SIG-M5 (cell line): ENCODE measurements at places on chromosomes 4 and X.

GRCh38 chr4:54937501-54937900 is 187.9 kb downstream of the KDR start:
- no peak for DNase-seq

GRCh38 chrX:68363984-68364383 is 69.3 kb downstream of the OPHN1 start:
- no peak for DNase-seq

DNA sequence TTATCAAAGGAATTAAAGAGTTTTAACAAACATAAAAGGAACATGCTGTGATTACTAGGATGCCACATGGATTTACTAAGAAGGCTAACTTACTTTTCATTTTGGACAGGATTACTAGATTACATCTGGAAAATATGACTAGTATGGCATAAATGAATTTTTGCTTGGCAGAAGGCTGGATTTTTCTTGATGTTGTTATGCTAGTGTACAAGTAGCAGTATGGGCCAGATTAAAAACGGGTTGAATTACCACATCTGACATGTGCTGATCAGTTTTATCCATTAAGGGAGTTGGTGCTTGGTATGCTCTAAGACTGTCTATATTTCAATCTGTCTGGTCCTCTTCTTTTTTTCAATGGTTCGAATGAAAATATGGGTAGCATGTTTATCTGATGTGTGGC is 70.5 kb downstream of the JADE1 start:
- no peak for DNase-seq

- no peak for DNase-seq
Observed at GRCh38 chr4:151627491-151627890, 133.3 kb downstream of the GATB start.

DNA sequence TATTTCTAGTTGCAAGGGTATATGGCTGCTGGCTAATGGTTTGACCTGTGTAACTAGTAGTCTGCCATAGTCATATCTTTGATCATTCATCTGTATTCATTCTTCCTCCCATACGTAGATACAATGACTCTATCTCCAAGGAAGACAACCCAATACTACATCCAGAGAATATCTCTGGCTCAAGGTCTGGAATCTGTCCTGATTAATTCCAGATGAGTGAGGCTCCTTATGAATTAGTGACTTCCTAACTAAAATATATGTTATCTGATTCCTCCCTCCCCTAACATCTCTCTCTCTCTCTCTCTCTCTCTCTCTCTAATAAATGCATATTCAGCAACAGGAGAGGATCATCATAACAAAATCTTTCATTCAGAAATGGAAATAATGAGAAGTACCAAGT is 641.5 kb downstream of the FAT4 start:
- no peak for DNase-seq

DNA sequence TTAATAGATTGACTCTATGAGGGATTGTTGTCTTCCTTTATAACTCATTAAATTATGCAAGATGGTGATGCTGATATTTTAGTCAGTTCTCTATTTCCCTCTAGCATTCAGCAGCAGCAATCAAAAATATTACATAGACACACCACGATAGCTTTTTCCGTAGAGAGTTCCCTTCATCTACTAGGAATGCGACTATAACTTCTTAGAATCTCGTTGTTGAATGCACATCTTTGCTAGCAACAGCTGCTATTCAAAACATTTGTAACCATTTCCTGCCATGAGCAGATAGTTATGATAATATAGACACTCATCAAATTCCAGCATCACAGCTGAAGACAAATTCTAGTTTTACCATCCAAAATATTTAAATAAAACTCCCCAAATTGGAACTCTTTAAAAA is 147.4 kb upstream of the FGF13 start:
- DNase-seq: no peak

DNA sequence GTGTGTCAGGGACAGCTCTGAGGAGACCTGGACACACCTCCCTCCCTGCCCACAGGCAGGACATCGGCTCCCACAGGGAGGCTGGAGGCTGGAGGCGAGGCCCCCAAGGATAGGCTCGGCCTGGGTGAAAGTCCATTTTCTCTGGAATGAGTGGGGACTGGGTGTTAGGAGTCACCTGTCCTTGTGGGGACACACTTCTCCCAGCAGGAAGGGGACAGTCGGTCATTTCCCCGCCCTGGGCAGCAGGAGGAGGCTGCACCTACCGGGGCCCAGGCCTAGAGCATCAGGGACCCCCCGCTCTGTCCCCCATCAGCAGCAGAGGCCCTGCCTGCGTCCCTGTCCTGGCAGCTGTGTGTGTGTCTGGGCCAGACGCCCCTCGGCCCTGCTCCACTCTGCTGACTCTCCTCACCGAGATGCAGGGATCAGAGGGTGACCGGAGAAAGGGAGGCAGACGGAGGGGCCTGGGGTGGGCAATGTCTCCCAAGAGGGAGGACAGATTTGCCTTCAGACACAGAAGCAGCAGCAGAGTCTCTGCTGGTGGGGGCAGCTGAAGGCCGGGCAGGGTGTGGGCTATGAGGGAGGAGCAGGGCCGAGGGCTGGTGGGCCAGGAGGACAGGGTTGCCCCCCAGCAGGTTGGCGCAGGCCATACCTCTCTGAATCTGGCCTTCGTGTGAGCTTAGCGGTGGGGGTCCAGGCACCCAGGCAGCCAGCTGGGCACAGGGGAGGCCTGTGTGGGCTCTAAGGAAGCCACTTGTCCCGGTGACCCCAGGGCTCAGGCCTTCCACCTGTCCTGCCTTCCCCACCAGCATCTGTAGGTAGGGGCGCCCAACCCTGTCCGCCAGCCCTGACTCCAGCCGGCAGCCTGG is 125.7 kb upstream of the NKX1-1 start:
- DNase-seq: no peak

DNA sequence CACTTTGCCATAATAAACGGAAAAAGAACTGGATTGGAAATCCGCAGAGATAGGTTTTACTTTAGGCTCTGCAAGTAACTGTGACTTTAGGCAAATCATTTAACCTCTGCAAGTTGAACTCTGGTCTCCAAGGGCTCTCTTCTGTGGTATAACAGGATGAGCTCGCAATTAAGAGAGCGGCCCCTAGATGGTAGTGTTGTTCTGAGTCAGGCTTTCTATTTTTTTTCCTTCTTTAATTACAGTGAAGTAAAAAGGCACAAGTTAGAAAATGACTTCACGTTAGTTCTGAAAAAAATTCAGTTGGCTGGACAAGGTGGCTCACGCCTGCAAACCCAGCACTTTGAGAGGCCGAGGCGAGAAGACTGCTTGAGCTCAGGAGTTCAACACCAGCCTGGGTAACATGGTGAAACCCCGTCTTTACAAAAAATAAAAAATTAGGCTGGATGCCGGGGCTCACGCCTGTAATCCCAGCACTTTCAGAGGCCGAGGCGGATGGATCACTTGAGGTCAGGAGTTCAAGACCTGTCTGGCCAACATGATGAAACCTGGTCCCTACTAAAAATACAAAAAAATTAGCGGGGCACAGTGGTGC is 18.0 kb downstream of the RPS3A start:
- DNase-seq: no peak

DNA sequence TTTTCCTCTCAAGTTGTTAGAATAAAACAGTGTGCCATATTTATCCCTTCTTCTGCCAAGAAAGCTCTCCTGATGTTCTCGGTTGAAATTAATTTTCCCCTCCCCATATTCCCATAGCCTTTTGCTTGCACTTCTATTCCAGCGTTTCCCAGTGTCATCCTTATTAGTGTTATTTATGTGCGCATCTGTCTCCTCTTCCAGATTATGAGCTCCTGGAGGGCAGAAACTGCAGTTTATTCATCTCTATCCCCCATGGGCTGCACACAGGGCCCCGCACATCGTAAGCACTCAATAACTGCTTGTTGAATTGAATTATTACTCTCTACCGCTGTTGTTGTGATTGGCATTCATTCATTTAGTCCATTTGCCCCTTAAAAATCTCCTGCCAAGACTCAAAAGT is 149.4 kb downstream of the SOX3 start:
- no peak for DNase-seq

GRCh38 chrX:132023896-132024386 is 839 bp downstream of the STK26 start:
- peak; percentile 28 for DNase-seq

DNA sequence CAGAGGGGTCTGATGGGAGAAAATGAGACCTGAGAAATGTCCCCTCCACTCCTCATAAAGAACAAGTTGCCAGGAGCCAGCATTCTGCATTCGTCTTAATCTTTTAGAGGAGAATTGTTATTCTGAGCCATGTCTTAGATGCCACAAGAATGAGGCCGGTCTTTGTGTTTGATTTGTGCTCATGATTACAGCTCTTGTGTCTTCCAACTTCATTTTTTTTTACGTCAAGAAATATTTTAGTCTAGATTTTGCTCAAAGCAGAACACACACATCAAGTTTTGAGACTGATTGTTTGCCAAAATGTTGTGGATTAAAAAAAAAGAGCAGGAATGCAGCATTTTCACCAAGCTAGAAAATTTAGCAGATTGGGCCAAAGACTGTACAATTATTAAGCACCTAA is 130.6 kb upstream of the PITX2 start:
- DNase-seq: no peak

- no peak for DNase-seq
Observed at GRCh38 chr4:8205241-8205707, 6.2 kb downstream of the SH3TC1 start.

GRCh38 chr4:32909736-32910135 is 2189.6 kb downstream of the PCDH7 start:
- no peak for DNase-seq

- no peak for DNase-seq
Observed at GRCh38 chrX:155959018-155959587, 38.4 kb upstream of the IL9R start.

DNA sequence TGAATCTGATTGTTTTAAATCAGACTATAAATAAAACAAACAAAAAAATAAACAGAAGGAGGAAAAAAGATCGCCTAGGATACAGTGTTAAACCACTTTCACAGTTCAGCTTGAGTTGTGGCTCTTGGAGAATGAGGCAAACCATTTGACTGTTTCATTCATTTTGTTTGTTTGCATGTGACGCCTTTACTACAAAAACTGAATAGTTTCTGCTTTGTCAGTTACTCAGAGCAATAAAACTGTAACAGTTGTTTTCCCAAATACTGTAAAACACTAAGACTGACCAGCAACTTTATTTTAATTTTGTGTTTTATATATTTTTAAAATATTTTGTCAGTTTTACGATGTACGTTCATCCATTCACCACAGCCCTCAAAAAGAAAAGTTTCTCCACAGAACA is 214.5 kb downstream of the FBXW7 start:
- DNase-seq: no peak

- no peak for DNase-seq
Observed at GRCh38 chr4:147761218-147761883, 29.5 kb downstream of the ARHGAP10 start.
